ENCODE measurements at places on chromosomes 2 and 18.

DNA sequence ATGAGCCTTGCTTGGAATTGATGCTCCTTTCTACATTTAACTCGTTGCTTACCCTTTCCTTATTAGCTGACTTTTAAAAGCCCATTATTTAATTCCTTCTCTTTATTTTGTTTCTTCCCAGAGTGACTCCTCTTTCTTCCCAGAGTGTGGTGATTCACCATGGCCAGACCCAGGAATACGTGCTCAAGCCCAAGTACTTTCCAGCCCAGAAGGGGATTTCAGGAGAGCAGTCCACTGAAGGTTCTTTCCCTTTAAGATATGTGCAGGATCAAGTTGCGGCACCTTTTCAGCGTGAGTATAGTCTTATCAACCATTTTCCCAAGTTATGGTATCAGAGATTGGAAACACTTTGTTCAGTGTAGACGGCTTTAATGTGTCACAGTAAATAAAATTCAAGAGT is 163.7 kb downstream of the LTBP1 start:
- peak; percentile 50 for DNase-seq

DNA sequence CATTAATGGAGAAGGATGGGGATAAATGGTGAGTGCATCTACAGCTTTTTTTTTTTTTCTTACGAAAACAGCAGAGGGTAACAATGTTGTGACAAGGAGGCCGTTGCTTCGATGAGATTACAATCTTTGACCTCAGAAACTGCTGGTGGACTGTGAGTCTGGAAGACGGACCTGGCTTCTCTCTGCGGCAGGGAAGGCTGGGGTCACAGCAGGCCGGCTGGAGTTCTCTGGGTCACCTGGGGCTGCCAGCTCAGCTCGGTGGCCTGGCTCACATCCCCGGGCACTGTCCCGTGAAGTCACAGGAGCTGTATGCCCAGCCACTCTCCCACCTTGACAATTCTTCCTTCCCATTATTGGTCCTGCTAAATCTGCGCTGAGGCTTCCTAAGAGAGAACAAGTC is 160.8 kb downstream of the ACKR3 start:
- no peak for DNase-seq

DNA sequence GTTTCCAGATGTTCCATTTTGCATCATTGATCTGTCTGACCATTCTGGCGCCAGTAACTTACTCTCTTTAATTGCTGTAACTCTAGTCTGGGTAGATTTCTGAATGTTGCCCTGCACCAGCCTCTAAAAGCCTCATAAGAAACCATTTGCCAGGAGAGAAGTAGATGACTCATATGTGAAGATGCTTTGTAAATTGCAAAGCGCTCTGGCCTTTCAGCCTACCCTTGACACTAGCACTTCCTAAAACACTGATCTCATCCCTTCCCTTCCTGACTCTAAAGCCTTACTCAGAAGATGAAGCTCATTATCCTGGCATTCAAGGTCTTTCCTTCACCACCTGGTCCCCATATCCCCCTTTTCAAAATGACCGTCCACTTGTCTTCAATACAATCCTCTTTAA is 193.2 kb upstream of the MEX3C start:
- no peak for DNase-seq

DNA sequence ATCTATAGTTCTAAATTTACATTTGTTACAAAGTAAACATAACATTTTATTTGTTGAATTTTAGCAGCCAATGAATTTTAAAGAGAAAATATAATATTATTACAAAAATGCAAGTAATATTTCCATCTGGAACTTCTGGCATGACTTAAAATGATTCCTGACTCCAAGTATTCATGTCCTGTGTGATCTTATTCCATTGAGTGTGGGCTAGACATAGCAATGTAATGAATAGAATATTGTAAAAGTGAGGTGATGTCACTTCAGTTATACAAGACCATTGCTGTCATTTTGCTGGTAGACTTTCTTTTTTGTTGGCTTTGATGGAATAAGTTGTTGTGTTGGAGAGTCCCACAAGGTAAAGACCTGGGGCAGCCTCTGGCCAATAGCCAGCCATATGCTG is 912.2 kb upstream of the PIK3C3 start:
- no peak for DNase-seq

DNA sequence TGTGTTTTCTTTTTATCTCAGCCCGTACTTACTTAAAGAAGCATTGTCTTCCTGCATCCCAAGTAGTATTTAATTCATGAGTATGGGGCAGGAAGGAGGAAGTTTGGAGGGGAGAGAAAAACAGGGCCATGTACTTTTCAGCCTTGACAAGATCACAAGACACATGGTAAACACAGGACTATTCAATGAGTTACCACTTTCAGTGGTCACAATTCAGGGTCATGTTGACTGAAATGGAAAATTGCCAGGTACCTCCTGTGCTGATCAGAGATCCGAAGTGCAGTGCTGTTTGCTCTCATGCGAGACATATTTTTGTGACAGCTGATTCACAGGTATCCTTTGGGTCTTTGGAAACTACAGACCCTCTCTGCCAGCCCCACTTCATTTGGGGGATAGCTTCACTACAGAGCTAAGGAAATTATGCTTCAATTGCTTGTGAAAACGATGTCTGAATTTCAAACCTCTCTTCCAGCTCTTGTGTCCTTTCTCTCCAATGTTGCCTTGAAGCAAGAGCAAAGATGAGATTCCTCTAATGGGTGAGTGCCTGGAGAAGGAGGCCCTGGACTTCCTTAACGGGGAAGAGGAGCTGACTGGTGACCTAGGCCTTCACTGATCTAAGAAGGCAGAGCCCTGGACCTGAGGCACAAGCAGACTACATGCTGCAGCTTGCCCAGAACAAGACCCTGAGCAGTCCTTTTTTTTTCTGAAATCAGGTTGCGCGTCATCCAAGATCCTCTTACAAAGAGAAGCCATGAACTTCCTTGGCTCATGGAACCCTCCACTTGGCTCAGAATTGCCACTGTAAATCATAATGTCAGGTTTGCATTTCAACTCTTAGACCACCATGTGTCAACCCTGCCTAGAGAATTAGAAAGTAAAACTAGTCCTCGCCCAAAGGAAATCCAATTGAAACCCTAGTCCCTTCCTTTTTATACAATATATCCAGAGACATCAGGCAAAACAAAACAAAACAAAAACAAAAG is 44.1 kb downstream of the EVA1A start:
- no peak for DNase-seq

GRCh38 chr18:59180150-59180845 is 39.7 kb upstream of the GRP start:
- DNase-seq, result peak; percentile 85

- no peak for DNase-seq
Measured at GRCh38 chr18:79579807-79580497, 99.7 kb upstream of the CTDP1 start.

DNA sequence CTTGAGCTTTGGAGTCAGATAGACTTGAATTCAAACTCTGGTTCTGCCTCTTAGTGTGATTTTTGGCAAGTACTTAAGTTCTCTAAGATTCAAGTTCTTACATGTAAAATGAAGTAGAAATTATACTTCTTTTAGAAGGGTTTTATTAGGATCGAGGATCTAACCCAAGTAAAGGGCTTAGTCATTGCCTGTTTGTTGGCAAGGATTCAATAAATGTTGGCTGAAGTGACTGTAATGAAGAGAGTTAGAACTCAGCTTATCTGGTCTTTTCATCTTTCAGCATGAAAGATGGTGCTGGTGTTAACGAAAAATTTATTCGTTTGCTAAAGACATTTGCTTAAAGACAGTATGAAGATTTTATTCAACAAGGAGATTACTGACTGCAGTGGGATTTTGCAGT is 315.9 kb upstream of the THUMPD2 start:
- DNase-seq, result peak; percentile 80

GRCh38 chr2:27471961-27472360 is 17.6 kb downstream of the IFT172 start:
- DNase-seq, result no peak

- DNase-seq, result no peak
Measured at GRCh38 chr2:136801661-136802060, 36.3 kb downstream of the THSD7B start.
